ENCODE measurements at places on chromosomes 7 and 10.

DNA sequence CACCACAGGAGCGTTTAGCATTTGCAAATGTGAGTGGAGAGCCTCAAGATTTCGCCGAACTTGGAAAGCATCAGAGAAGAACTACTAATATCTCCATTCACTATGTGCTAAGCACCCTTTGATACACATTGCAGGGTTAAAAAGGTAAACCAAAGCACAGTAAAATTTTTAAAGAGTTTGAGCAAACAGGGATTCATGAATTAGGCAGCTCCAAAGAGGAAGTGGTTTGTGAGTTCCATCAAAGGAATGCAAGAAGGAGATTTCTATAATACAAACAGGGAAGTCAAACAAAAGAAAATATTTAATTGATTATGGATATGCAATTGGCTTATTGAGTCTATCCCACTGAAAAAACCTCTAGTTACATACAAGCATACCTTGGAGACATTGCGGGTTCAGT lies 81.1 kb upstream of the TMEM72 start:
- DNase-seq = no peak

- no peak for DNase-seq
Measured at GRCh38 chr10:95906677-95907455, 909 bp upstream of the CC2D2B start.

DNA sequence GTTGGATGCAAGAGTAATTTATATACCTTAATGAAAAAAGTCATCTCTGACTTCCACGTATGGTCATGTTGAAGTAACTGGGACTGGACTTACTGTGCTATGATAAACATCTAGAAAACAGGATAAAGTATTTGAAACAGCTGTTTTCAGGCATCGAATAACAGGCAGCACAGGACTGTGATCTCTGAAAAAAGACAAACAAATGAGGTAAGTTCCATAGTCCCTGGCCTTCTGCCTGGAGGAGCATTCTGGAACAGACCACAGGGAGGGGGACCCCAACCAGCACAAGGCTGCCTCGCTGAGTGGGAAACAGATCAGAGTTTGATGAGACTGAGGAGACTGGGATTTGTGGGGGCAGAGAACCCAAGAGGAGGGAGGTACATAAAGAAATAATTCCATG lies 89.1 kb upstream of the HABP2 start:
- no peak for DNase-seq

DNA sequence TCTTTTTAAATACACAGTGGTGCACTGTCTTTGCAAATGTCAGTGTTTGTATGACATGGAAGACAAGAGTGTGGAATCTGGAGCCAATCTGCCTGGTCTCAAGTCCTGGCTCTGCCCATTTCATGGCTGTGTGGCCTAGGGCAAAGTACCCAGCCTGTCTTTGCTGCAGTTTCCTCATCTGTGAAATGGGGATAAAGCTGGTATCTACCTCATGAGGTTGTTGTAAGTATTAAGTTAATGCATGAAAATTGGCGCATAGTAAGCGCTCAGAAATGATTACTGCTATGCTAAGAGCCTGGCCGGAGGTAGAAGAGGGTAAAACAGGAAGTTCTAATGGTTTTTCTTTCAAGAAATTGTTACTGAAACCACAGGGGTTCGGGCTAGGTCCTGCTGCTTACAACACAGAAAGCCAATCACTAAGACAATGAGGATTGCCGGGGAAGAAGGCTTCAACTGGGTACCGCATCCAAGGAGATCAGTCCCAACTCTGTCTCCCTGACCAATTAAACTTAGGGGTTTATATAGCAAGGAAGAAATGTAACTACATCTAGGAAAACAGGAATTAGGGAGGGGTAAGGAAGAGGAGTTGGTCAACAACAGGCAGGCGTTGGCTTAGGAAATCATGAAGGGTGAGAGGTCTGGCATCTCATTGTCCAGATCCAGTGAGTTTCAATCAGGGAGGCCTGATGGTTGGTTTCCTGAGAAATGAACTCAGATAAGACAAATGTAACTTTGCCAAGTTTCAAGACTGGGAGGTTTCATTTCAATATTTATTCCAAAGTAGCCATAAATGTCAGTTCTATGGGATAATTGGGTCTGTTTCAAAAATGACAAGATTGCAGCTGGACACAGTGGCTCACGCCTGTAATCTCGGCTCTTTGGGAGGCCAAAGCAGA lies 57.0 kb downstream of the CHST3 start:
- DNase-seq = no peak

GRCh38 chr10:4721999-4722753 lies 103.8 kb upstream of the AKR1E2 start:
- no peak for DNase-seq

GRCh38 chr10:74027702-74028101 lies 29.8 kb downstream of the VCL start:
- no peak for DNase-seq
